ENCODE measurements at places on chromosomes 13 and 19. TPM values are rescaled to one million over a fixed set of nuclear protein-coding genes. Genes with fewer than 3 reads are reported as not detected.

PSG2 gene
- not detected for polyA plus RNA-seq

PPFIA3 gene
- not detected for polyA plus RNA-seq

PSG7 gene
- polyA plus RNA-seq: not detected

PRPF31 gene
- 72.7 TPM for polyA plus RNA-seq

MISP gene
- not detected for polyA plus RNA-seq

ZNF66 gene
- polyA plus RNA-seq: 4.2 TPM

USP12 gene
- polyA plus RNA-seq: 11.4 TPM

SIAH3 gene
- not detected for polyA plus RNA-seq

DNA sequence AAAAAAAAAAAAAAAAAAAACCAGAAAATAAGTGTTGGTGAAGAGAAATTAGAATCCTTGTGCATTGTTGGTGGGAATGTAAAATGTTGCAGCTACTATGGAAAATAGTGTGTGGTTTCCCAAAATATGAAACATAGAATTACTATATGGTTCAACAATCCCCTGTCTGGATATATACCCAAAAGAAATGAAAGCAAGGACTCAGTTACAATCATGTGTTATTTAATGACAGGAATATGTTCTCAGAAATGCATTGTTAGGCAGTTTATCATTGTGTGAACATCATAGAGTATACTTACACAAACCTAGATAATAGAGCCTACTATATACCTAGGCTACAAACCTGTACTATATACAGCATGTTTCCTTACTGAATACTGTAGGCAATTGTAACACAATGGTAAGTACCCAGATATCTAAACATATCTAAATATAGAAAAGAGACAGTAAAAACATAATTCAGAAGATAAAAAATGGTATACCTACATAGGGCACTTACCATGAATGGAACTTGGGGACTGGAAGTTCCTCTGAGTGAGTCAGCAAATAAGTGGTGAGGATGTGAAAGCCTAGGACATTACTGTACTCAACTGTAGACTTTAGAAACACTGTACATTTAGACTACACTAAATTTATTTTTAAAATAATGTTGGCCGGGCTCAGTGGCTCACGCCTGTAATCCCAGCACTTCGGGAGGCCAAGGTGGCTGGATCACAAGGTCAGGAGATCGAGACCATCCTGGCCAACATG lies 25.7 kb upstream of the SLC7A1 start:
- H3K4me1 ChIP-seq: no peaks in the 10 kb centered on the region
- no peak overlapping the region for H3K27ac ChIP-seq
- H3K4me3 ChIP-seq: no peak overlapping the region
- H3K36me3 ChIP-seq: no peaks in the 10 kb centered on the region
- DNase-seq: no peak

DNA sequence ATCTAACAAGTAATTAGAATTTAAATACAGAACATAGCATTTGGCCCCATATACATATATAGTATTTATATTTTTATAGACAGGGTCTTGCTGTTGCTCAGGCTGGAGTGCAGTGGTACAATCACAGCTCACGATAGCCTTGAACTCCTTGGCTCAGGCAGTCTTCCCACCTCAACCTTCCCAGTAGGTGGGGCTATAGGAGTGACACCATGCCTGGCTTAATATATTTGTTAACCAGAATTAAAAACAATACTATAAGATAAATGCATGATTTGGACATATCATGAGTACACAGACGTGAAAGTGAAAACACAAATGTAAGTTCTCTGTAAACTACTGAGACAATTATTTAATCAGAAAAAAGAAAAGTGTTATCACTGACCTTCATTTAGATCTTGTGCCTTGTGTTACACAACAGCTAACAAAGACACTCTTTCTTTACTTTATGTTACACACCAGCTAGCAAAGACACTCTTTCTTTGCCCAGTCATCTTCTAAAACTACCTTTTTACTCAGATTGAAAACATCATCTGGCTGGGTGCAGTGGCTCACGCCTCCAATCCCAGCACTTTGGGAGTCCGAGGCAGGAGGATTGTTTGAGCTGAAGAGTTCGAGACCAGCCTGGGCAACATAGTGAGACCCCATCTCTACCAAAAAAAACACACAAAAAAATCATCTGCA lies 22.6 kb downstream of the CARS2 start:
- no peak overlapping the region for H3K4me3 ChIP-seq
- DNase-seq: no peak
- peaks cover 9% of the 10 kb centered on the region for H3K36me3 ChIP-seq
- peaks cover 8% of the 10 kb centered on the region for H3K4me1 ChIP-seq
- H3K27ac ChIP-seq: no peak overlapping the region

- peaks cover 5% of the 10 kb centered on the region for H3K27me3 ChIP-seq
- no peak overlapping the region for H3K4me3 ChIP-seq
- peaks cover 14% of the 10 kb centered on the region for H3K4me1 ChIP-seq
- no peak overlapping the region for H3K27ac ChIP-seq
Measured at GRCh38 chr13:110520431-110521295, 40.9 kb downstream of the RAB20 start.

DNA sequence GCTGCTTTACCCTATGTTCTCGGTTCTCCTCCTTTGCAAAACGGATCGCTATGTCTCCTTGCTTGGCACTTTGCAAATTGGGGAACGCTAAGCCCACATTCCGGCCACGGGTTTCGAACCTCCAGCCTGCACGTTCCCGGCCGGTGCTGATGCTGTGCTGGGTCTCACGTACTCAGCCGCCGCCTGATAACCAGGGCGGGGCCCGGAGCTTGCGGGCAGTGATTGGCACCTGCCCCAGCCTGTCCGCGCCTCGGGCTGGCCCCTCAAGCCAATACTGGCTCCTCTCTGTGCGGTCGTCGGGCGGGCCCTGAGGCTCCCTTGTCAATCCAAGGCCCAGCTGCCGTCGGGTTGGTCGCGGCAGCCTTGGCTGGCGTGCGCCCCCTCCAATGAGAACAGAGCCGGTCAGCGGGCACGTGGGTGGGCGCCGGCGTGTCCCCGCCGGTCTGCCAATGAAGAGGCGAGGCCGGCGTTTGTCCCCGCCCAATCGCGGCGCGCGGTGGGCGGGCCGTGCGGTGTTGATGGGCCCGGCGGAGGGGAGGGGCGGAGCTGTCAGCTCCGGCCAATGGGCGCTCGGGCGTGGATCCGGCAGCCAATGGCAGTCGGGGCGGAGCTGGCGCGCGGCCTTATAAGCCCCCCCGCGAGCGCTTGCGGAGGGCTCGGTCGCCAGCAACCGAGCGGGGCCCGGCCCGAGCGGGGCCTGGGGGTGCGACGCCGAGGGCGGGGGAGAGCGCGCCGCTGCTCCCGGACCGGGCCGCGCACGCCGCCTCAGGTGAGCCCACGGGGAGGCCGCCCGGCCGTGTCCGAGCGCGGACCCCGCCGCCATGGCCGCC lies at the start of gene KDM4B:
TSS of gene KDM4B (plus strand) at position 652 of the 830 bp plus-strand sequence. CDS start 63,778 bp downstream, outside the sequence.
- peaks cover 5% of the 10 kb centered on the region for H3K27me3 ChIP-seq
- peak within 1 kb of the TSS; percentile 85 for H3K27ac ChIP-seq
- no peaks in the 10 kb centered on the region for H3K36me3 ChIP-seq
- H3K4me1 ChIP-seq: peaks cover 55% of the 10 kb centered on the region
- peak within 1 kb of the TSS; percentile 91 for H3K4me3 ChIP-seq
- DNase-seq: peak; percentile 100

- no peaks in the 10 kb centered on the region for H3K4me1 ChIP-seq
- no peak overlapping the region for H3K27ac ChIP-seq
- peaks cover 10% of the 10 kb centered on the region for H3K27me3 ChIP-seq
Measured at GRCh38 chr19:5154129-5154798, 185.4 kb downstream of the KDM4B start.

DNA sequence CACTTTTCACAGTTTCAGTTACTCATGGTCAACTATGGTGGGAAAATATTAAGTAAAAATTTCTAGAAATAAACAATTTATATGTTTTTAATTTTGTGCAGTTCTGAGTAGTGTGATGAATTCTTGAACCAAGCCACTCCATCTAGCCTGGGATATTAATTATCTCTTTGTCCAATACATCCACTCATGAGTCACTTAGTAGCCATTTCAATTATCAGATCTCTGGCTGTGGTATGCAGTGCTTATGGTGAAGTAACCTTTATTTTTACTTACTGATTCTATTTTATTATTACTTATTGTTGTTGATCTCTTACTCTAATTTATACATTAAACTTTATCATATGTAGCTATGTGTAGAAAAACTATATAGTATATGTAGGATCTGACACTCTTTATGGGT lies 128.9 kb upstream of the KLHL1 start:
- no peaks in the 10 kb centered on the region for H3K27me3 ChIP-seq
- H3K36me3 ChIP-seq: no peaks in the 10 kb centered on the region
- DNase-seq: no peak
- H3K4me1 ChIP-seq: no peaks in the 10 kb centered on the region
- H3K27ac ChIP-seq: no peak overlapping the region
- no peak overlapping the region for H3K4me3 ChIP-seq

- peaks cover 2% of the 10 kb centered on the region for H3K27me3 ChIP-seq
- no peaks in the 10 kb centered on the region for H3K36me3 ChIP-seq
- H3K4me3 ChIP-seq: no peak overlapping the region
- H3K4me1 ChIP-seq: no peaks in the 10 kb centered on the region
Measured at GRCh38 chr13:97058391-97058790, 64.1 kb upstream of the OXGR1 start.

DNA sequence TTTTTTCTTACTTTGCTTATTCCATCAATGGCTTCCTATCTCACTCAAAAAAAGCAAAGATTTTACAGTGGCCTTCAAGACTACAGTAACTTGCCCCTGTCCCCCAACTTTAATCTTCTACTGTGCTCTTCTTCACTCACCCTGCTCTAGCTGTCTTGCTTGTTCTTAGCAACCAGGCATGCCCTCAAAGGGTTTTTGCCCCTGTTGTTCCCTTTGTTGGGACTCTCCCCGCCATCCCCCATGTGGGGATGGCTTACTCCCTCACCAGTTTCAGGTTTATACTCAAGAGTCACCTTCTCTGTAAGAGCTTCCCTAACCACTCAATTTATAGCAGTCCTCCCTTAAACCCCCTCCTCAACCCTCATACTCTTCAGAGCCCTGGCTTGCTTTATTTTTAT lies 5.4 kb downstream of the MTMR6 start:
- H3K4me1 ChIP-seq: peaks cover 50% of the 10 kb centered on the region
- no peak overlapping the region for H3K27ac ChIP-seq
- H3K36me3 ChIP-seq: no peaks in the 10 kb centered on the region
- peak overlapping the region; percentile 16 for H3K4me3 ChIP-seq

GRCh38 chr19:10815007-10815536 lies 20.9 kb downstream of the TMED1 start:
- peaks cover 10% of the 10 kb centered on the region for H3K36me3 ChIP-seq
- H3K27ac ChIP-seq: peak overlapping the region; percentile 95
- H3K27me3 ChIP-seq: peaks cover 4% of the 10 kb centered on the region
- peak overlapping the region; percentile 56 for H3K4me3 ChIP-seq
- H3K4me1 ChIP-seq: peaks cover 41% of the 10 kb centered on the region

All from immature natural killer cell (primary cell).